ENCODE measurements at places on chromosomes 12 and 14.
A peak's percentile ranks its signal among the peaks of the same experiment; 100 is the strongest.

DNA sequence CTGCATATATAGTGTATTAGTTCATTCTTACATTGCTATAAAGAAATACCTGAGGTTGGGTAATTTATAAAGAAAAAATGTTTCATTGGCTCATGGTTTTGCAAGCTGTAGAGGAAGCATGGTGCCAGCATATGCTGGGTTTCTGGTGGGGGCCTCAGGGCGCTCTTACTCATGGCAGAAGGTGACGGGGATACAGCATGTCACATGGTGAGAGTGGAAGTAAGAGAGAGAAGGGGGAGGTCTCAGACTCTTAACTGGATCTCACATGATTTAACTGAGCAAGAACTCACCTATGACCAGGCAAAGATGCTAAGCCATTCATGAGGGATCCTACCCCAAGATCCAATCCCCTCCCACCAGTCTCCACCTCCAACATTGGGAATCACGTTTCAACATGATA is 15.9 kb upstream of the PAWR start:
- DNase-seq, result no peak

DNA sequence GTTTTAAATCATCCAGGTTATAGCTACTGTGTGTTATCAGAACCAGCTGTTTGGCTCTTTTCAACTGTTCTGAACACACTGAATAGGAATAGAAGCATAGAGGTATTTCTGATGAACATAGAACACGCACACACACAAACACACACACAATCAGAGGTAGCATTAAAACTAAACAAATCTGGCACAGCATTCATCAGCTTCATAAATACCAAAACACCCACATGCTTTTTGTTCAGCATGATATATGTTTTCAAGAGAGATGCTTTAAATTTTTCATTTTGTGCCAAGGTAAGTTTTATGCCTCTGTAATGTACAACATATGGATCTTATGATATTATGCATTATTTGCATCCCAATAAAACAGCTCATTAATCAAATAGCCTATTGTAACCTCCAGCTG is 208.6 kb downstream of the GALC start:
- DNase-seq, result no peak

DNA sequence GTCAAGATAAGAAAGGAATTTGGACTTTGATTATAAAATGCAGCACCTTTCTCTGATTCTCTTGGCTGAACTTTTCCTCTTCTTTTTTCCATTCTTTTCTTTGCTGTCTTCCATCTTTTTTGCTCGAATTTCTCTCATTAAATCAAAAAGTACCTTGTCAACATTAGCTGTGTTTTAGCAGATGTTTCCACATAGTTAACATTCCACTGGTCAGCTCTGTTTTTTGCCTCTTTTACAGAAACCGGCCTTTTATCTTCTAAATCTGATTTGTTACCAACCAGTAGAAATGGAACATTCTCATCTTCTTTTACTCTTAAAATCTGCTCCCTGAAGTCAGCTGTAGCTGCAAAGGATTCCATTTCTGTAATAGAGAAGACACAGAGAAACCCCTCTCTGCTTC is 71.1 kb upstream of the SYT1 start:
- DNase-seq, result no peak

- DNase-seq, result peak; percentile 84
Measured at GRCh38 chr12:1661553-1662335, 29.1 kb upstream of the ADIPOR2 start.

DNA sequence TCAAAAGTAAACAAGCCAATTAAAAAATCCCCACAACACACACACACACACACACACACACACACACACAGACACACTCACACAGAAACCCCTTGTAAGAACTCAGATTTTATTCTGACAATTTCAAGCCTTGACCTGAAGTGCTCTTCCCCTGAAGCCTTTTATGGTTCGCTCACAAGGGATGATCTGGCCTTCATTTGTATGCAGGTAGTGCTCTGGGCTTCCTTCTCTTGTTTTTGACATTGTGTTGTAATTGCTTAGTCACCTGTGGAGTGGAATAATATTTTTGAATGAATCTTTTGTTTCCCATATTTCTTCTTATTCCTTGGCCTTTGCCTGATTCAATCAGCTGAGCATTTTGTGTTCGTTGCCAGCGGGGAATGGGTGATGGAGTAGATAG is 83.3 kb upstream of the CSRP2 start:
- no peak for DNase-seq

DNA sequence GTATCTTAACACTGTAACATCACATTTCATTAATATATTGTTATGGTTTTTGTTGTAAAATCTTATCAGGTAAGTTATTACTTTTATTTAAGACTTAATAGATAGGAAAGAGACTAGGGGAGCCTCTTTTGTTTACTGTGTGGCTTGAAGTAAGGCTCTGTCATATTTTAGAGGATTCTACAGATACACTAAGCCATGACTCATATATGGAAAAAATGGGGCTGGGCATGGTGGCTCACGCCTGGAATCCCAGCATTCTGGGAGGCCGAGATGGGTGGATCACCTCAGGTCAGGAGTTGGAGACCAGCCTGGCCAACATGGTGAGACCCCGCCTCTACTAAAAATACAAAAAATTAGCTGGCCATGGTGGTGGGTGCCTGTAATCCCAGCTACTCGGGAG is 23.6 kb upstream of the NPFF start:
- DNase-seq, result no peak

- no peak for DNase-seq
Measured at GRCh38 chr12:113638460-113638775, 166.7 kb upstream of the LHX5 start.

DNA sequence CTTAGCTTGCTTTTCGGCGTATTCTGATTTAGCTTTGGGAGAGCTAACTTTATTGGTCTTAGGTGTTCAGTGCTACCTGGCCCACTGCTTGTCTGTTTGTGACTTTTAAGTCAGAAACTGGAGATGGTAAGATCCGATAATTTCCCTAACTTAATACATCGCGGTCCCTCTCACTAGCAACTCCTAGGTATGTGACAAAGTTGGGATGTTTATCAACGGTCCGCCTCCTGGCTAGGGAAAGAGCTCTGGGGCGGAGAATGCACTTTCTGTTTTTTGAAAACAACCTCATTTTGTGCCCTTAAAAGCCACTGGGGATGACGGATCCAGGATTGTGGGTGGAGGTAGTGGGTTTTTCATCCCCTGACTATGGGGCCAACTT is 1.2 kb downstream of the CDKN1B start:
- no peak for DNase-seq

- DNase-seq, result no peak
Measured at GRCh38 chr12:81639196-81639595, 120.0 kb downstream of the PPFIA2 start.

Data from B cell (primary cell).